ENCODE measurements at places on chromosomes 1 and 21.

GRCh38 chr1:214650664-214651063 lies 47.7 kb downstream of the CENPF start:
- no peak for DNase-seq

GRCh38 chr21:15614766-15615165 lies 115.0 kb upstream of the USP25 start:
- no peak for DNase-seq

GRCh38 chr1:12315146-12315545 lies 85.3 kb downstream of the VPS13D start:
- DNase-seq = no peak

DNA sequence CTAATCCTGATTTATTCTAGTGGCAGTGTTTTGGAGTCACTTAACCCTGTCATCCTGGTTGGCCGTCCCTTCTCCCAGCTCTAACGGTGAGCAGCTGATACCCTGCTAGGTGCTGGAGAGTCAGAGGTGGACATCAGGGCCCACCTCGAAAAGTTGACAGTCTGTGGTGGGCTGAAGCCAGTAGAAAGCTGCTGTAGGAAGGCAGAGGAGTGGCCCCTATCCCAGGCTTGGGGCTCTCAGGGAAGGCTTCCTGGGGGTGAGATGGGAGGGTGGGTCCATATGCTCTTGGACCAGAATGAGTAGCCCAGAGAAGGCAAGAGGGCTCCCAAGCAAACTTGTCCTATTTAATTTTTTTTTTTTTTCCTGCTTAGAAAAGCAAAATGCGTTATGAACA lies 475 bp upstream of the RPL5 start:
- no peak for DNase-seq

- DNase-seq = no peak
Measured at GRCh38 chr1:151905070-151905442, 4.3 kb downstream of the THEM4 start.

- DNase-seq = no peak
Measured at GRCh38 chr1:206716870-206717673, 32.4 kb downstream of the MAPKAPK2 start.

- DNase-seq = no peak
Measured at GRCh38 chr1:91876781-91877573, 9.0 kb downstream of the TGFBR3 start.

GRCh38 chr1:165844114-165844798 lies 16.8 kb downstream of the UCK2 start:
- no peak for DNase-seq

GRCh38 chr21:46063227-46063626 lies 34.7 kb upstream of the COL6A2 start:
- no peak for DNase-seq

DNA sequence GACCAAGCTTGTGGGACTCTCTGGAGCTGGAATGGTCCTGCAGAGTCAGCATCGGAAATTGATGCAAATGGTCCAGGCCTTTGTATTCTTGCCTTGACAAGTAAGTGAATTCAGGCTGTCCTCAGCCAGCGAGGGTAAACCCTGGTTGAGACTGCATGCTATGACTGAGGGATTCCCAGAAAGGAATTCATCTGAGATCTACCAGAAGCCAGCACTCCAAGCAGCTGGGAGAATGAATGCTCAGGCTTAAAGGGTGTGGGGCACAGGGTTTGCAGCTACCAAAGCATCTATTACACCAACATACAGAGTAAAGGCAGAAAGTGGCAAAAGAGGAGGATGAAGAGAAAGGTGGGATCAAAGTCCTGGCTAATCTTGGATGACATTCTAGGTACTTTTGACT lies 257.0 kb upstream of the LYPLAL1 start:
- no peak for DNase-seq

DNA sequence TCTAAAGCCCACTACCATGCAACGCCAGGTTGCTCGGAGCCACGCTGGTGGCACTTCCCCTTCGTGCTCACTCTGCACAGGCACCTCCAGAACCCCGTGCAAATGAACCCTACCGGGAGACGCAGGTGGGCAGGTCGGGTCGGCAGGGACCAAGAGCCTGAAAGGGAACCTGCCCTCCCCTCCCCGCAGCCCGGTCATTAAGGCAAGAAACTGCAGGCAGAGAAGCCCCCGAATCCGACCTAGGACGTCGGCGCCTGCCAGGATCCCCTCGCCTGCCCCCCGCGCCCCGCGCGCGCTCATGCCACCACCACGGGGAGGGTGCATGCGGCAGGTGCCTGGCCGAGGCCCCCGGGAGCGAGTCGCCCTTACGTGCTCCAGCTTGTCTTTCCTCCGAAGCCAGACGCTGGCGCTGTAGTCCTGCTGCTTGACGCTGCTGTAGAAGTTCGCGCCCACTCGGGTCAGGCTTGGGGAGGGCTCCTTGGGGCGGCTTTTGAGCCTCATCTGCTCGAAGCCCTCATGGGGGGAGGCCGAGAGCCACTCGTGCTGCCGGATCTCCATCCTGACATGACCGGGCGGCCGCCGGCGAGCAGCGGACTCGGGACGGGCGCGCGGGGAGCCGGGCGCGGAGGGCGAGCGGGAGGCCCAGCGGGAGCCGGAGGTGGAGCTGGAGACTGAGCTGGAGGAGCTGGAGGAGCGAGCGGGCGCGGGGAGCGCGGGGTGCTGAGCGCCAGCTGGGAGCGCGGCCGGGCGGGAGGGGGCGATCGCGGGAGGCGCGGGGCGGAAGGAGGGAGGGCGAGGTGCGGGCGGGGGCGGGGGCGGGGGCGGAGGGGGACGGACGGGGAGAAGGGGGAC lies 552 bp downstream of the PLD5 start:
- no peak for DNase-seq

GRCh38 chr1:20223551-20224419 lies 37.5 kb upstream of the PLA2G2C start:
- DNase-seq = no peak

DNA sequence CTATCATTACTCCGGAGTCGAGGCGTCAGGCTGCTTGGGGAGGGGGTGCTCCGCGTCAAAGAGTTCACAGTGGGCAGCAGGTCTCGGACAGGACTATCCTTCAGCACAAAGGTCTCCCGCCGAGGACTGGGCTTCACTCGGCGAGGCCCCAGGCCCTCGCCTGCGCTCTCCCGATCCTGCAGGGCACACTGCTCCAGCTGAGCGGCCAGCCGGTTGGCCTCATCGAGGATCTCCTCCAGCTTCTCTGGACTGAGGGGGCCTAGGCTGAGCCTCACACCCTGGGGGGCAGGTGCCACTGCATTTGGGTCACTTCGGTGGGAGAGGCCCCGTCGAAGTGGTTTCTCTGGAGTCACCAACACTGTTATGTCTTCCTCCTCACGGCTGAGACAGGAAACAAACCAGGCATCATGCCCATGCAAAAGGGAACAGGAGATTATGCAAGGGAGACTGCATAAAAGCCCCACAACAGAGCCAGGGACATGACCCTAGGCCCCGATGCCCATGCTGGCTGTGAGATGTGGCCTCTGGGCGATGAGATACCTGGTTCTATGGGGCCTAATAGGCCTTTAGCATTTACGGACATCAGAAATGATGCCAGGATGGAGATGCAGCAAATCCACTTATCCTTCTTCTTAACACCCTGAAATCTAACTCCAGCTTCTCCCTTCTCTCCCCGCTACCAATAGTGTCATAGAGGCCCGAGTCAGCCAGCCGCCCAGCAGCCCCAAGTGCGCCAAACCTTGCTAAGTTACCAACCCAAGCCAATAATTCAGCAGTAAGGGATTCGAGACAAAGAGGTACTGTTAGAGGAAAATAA lies 1.1 kb downstream of the PSRC1 start:
- no peak for DNase-seq

- DNase-seq = no peak
Measured at GRCh38 chr1:85275701-85276214, 674 bp downstream of the BCL10 start.

- DNase-seq = peak; percentile 23
Measured at GRCh38 chr1:159132271-159132881, 39.0 kb upstream of the CADM3 start.

GRCh38 chr1:184255560-184255959 lies 131.3 kb upstream of the C1orf21 start:
- DNase-seq = no peak

DNA sequence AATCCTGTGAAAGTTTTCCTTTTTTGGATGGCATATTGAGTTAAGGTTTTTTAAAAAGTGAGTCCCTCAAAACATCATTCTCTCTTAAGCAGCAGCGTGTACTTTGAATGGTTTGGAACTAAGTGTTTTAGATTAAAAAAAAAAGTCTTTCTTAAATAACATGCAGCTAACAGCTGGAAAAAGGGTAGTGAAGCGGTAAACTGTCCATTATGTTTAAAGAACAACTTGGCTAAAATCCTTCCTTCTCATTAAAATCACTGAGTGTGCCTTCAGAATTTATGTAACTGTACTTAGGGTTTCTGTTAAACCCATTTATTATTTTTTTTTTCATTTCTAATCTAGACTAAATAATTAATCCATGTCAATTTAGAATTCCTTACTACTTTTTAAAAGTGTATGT lies 254.2 kb upstream of the ADAMTS5 start:
- no peak for DNase-seq

DNA sequence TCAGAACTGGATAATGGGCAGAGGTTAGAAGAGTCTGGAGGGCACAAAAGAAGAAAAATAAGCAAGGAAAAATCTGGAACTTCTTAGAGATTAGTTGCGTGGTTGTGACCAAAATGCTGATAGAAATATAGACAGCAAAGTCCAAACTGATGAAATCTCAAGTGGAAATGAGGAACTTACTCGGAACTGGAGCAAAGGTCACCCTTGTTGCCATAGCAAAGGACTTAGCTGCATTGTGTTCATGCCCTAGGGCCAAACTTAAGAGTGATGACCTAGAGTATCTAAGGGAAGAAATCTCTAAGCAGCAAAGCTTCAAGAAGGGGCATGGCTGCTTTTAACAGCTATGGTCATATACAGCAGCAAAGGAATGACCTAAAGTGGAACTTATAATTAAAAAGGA lies 180.0 kb downstream of the TTLL7 start:
- no peak for DNase-seq

GRCh38 chr1:112878321-112878720 lies 77.7 kb downstream of the SLC16A1 start:
- DNase-seq = no peak

- DNase-seq = no peak
Measured at GRCh38 chr1:172809750-172810149, 150.8 kb downstream of the FASLG start.

GRCh38 chr21:45318146-45318555 lies 30.5 kb upstream of the POFUT2 start:
- DNase-seq = no peak

GRCh38 chr1:87682565-87682964 lies 353.9 kb downstream of the LMO4 start:
- DNase-seq = no peak

- no peak for DNase-seq
Measured at GRCh38 chr1:228867108-228867950, 132.1 kb downstream of the RHOU start.

GRCh38 chr1:218488986-218489385 lies 143.8 kb downstream of the TGFB2 start:
- no peak for DNase-seq

DNA sequence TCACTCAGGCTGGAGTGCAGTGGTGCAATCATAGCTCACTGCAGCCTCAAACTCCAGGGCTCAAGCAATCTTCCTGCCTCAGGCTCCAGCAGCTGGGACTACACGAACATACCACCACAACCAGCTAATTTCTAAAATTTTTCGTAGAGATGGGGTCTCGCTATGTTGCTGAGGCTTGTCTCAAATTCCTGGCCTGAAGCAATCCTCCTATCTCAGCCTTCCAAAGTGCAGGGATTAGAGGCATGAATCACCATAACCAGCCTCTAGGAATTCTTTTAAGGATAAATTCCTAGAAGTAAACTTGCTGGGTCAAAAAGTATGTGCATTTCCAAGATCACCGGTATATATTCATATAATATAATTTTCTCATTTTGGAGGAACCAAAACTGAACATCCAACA lies 17.6 kb upstream of the HUNK start:
- DNase-seq = no peak

- no peak for DNase-seq
Measured at GRCh38 chr1:32367912-32368635, 5.7 kb downstream of the TSSK3 start.

GRCh38 chr1:175673371-175674150 lies 69.8 kb downstream of the TNR start:
- no peak for DNase-seq

- no peak for DNase-seq
Measured at GRCh38 chr21:20004367-20004766, 993.8 kb upstream of the NCAM2 start.

DNA sequence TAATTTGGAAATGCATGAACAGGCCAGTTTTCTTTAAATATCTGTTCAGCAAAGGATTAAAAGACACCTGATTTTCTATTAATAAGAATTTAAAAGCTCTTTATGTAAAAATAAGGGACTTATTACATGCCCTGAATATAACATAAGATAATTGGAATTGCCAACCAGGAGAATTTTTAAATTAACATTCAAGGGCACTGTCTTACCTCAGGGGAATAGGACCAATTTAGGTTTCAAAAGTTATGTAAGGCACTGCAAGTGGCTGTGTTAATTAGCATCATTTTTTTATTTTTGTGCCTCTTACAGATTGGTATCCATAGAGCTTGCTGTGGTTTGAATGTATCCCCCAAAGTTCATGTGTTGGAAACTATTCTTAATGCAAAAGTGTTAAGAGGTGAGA lies 1.3 kb upstream of the NEK2 start:
- no peak for DNase-seq

DNA sequence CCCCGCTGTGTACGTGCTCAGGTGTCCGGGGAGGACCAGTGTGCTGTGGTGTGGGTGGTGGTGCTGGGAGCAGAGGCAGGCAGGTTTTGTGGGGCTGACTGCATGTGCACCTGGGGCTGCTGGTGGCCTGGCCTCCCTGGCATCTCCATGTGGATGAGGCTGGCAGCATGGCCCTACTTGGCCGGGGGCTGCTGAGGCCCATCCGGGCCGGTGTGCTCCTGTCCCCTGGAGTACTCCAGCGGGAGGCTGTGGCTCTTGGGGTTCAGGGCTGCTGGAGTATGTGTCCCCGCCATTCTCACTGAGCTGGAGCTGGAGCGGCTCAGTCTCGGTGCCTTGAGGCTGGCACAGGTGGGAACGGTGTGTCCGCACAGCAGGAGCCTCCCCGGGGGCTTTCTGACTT lies 20.8 kb upstream of the PEX10 start:
- DNase-seq = no peak

DNA sequence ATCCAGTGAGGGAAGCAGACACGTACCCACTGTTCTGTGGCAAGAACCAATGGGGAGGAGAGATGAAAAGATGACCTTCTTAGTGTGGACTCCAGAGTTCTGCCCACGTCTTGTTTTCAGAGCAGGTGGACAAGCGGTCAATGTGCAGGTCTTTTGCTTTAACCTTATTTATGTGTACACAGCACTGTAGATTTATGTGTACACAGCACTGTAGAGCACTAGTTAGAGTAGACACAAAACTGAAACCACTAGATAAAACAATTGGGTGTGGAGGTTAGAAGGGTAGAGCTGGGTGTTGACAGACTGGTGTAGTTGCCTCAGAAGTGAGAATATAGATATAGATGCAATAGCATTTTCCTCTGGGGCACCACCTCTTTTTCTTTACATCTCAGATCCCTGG lies 150.0 kb downstream of the MAGI3 start:
- no peak for DNase-seq

DNA sequence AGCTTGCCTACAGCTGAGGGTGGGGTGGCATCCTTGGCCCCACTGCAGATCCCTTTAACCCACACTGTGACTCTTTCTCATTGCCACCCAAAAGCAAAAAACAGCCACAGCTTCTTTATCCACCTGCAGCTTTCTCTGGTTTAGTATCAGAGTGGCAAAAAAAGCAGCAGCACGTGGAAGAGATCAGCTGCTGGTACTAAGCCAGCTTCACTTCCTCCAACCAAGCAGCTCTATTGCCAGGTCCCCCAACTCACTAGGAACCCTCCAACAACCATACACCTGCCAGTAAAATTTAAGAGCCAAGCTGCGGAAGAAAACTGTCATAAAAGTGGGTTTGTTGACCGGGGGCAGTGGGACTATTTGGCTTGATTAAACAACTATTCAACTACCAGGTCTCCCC lies 66.4 kb downstream of the KDM1A start:
- no peak for DNase-seq

All from HS-5 (cell line).